Lower lobe of right lung (tissue), 2 donors: ENCODE measurements at places on chromosomes 1 and 21. TPM values are rescaled to one million over a fixed set of nuclear protein-coding genes. Genes with fewer than 3 reads are reported as not detected.

- no peak for DNase-seq
- H3K36me3 ChIP-seq, result no peaks in the 10 kb centered on the region
- H3K27ac ChIP-seq, result no peak overlapping the region
- no peaks in the 10 kb centered on the region for H3K4me1 ChIP-seq
- H3K27me3 ChIP-seq, result no peaks in the 10 kb centered on the region
- no peak overlapping the region for H3K4me3 ChIP-seq
Measured at GRCh38 chr1:165531021-165531420, 12.8 kb upstream of the LRRC52 start.

DNA sequence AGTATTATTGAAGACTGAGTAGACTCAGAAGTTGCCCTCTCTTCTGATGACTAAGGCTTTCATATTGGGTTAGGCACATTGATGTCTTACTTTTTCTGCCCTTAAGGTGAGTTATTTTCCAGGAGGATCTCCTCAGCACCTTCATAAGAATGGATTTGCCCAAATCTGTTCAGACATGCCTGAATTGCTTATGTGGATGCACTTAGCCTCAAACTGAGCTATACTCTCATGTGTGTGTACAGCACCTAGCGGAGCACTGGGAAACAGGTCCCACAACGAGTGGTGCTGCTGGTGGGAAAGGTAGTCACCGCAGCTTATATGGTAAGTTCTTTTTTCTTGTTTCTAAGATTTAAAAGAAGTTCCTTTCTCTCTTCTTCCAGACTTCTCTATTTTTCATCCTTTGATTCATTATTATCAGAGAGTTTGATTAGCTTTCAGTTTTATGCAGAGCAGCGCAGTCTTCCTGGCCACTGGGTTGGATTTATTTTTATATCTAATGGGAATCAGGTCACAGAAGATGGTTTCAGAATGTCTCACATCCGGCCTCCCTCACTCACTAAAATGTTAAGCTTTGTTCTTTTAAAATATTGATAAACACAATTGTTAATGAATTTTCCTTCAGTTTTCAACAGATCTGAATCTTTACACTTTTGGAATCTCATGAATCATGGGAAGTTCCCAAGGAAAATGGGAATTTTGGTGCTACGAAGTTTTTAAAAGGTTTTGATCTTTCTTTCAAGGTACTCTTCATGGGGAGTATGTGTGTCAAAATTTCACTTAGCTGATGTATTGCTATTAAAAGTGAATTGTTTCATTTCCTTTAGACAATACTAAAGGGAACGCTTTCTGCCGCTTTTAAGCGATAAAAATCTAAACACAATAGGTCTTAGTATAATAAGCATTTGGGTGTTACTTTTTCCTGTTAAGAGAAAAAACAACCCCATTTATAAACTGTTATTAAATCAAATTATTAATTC is 58.5 kb downstream of the EXTL2 start:
- DNase-seq, result no peak
- no peaks in the 10 kb centered on the region for H3K27me3 ChIP-seq
- no peaks in the 10 kb centered on the region for H3K36me3 ChIP-seq
- H3K4me1 ChIP-seq, result no peaks in the 10 kb centered on the region
- no peak overlapping the region for H3K27ac ChIP-seq

GRCh38 chr1:84060781-84061180 is 61.8 kb upstream of the TTLL7 start:
- H3K27ac ChIP-seq, result no peak overlapping the region
- H3K4me1 ChIP-seq, result no peaks in the 10 kb centered on the region
- H3K4me3 ChIP-seq, result no peak overlapping the region
- DNase-seq, result no peak
- no peaks in the 10 kb centered on the region for H3K36me3 ChIP-seq
- no peaks in the 10 kb centered on the region for H3K27me3 ChIP-seq

- H3K36me3 ChIP-seq, result no peaks in the 10 kb centered on the region
- DNase-seq, result no peak
- H3K27ac ChIP-seq, result no peak overlapping the region
Measured at GRCh38 chr1:167878372-167879160, 35.4 kb downstream of the ADCY10 start.

DNA sequence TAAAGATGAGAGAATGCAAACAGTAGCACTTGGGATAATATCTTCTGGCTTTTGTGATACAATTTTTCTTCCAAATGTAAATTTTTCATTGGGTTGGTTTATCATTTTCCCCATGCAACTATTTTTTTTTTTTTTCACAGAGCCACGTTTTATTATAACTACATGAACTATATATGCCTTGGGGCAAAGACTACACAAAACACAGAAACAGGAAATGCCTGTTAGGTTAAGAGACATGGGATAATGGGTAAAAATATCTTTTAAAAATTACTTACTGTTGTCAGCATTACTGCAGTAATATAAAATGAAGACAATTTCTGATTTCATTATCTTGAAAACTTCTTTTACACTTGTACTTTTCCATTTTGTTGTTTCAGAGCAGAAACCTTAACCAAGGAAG is 74.6 kb downstream of the DISP1 start:
- peaks cover 15% of the 10 kb centered on the region for H3K4me1 ChIP-seq
- DNase-seq, result no peak
- H3K27ac ChIP-seq, result no peak overlapping the region
- no peaks in the 10 kb centered on the region for H3K36me3 ChIP-seq

DNA sequence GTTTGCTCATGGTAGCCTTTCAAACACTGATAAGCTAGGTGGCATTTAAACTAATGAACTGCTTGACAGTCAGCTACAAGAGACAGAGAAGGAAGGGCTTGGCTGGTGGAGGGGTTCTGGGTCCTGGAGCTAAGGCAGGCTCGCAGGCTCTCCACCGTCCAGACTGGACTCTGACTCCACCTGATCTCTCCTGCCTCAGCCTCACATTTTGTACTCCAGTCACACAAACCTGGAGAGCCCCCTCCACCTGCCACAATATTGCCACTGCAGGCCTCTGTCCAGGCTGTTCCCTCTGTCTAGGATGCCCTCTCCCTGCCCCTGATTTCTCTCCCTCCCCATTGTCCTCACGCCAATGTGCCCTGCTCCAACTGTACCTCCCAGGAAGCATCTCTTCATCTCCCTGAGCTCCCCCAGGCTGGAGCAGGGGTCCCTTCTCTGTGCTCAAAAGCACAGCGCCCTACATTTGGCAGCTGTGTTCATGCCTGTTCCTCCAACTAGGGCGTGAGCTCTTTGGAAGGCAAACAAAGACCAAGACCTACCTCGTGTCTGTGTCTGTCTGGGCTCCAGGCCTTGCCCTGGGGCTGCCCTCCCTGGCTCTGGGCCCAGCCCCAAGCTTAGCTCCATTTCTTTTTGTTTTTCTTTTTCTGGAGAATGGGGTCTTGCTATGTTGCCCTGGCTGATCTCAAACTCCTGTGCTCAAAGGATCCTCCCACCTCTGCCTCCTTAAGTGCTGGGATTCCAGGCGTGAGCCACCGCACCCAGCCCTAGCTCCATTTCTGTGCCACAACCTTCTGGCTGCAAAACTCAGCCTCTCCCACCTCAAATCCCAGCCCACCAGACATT is 2.9 kb downstream of the TIE1 start:
- DNase-seq, result peak; percentile 21
- H3K36me3 ChIP-seq, result peaks cover 8% of the 10 kb centered on the region
- H3K4me1 ChIP-seq, result peaks cover 51% of the 10 kb centered on the region
- no peaks in the 10 kb centered on the region for H3K27me3 ChIP-seq

DNA sequence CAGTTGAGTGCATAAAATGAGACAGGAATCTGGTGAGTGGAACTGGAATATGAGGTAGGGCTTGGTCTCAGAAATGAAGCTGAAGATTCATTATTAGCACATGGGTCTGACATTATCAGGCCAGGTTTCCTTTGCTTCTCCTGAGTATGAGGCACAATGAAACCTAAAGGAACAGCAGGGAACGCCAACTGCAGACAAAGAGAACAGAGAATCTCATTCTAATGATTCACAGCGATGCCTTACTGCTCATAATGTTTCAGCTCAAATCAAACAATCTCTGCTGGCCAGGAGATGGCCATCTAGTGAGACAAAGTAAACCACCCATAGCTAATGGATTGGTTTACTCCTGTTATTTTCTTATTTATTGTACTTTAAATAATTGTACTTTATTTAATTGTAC is 133.5 kb downstream of the C1orf21 start:
- no peak overlapping the region for H3K27ac ChIP-seq
- no peaks in the 10 kb centered on the region for H3K36me3 ChIP-seq
- H3K27me3 ChIP-seq, result no peaks in the 10 kb centered on the region
- H3K4me1 ChIP-seq, result peaks cover 16% of the 10 kb centered on the region
- no peak for DNase-seq

DNA sequence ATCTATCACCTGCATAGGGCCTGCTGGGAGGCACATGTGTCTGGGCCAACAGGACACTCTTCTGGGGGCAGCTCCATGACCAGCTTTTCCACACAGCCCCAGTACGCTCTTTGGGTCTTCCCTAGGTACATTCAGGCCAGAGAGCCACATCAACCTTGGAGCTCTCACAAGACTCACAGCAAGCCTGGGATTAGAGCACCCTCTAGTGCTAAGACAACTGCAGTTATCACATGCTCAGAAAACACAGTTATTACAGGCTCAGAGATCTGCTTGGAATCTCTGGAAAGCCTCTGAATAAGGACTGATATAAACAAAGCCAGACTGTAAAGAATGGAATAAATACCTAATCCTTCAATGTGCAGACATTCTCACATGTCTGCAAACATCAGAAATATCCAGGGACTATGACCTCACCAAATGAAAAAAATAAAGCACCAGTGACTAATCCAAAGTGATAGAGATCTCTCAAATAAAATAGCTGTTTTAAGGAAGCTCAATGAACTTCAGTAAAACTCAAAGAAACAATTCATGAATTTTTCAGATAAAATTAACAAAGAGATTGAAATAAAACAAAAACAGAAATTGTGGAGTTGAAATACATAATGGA is 563.9 kb upstream of the NR5A2 start:
- no peak overlapping the region for H3K27ac ChIP-seq
- no peaks in the 10 kb centered on the region for H3K27me3 ChIP-seq
- H3K4me3 ChIP-seq, result no peak overlapping the region
- H3K36me3 ChIP-seq, result no peaks in the 10 kb centered on the region
- no peak for DNase-seq

DNA sequence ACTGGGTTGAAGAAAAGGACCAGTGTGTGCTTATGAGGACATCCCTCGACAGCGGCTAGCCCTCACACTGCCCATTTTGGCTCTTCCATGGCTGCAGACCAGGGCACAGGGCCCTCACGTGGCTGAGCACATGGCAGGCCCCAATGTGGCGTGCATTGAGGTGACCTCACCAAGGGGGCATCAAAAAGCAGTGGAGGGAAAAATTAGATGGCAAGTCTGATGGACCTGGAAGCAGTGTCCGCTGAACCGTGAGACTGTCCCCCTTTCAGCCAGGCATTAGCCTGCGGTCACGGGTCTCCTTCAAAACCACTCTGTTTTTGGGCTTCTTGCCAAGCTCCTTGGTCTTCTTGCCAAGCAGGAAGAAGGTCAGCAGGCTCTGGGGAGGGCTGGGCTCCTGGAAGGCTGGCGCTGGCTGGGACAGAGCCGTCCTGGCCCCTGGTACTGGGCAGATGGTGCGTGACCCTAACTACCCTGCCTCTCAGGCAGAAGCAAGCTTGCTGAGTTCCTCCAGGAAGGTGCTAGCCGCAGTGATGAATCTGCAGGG is 30.8 kb downstream of the TRIM67 start:
- no peaks in the 10 kb centered on the region for H3K36me3 ChIP-seq
- H3K4me1 ChIP-seq, result peaks cover 9% of the 10 kb centered on the region
- peak; percentile 67 for DNase-seq

DNA sequence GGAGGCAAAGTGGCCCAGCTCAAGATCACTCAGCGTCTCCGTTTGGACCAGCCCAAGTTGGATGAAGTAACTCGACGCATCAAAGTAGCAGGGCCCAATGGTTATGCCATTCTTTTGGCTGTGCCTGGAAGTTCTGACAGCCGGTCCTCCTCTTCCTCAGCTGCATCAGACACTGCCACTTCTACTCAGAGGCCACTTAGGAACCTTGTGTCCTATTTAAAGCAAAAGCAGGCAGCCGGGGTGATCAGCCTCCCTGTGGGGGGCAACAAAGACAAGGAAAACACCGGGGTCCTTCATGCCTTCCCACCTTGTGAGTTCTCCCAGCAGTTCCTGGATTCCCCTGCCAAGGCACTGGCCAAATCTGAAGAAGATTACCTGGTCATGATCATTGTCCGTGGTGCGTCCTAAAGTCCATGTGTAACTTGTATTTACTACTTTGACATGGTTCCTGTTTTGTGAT is 2.7 kb downstream of the RBM15 start:
- H3K4me3 ChIP-seq, result peak overlapping the region; percentile 10
- H3K36me3 ChIP-seq, result peaks cover 56% of the 10 kb centered on the region
- H3K27me3 ChIP-seq, result no peaks in the 10 kb centered on the region
- H3K4me1 ChIP-seq, result peaks cover 74% of the 10 kb centered on the region

DNA sequence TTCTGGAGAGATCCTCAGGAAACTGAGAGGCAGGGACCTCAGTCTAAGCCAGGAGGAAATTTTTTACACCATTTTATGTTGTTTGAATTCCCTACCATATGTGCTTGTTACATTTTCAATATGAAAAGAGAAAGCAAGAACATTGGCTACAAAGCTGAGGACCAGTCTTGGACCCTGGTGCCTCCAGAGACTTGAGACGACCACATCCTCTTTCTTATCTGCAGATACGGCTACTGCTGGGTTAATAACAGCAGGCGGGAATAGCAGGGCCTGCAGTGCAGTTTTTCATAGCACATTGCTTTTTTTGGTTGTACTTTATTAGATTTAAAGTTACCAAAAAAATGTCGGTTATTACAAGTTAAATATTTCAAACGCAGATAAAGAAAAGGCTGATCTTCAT is 3.9 kb downstream of the KDM4A start:
- H3K27ac ChIP-seq, result no peak overlapping the region
- no peaks in the 10 kb centered on the region for H3K27me3 ChIP-seq
- DNase-seq, result no peak
- no peak overlapping the region for H3K4me3 ChIP-seq

GRCh38 chr1:225653463-225654276 is 747 bp upstream of the ENAH start:
- peak; percentile 69 for DNase-seq
- peak overlapping the region; percentile 91 for H3K27ac ChIP-seq
- H3K4me3 ChIP-seq, result peak overlapping the region; percentile 82
- H3K27me3 ChIP-seq, result no peaks in the 10 kb centered on the region
- peaks cover 31% of the 10 kb centered on the region for H3K4me1 ChIP-seq
- H3K36me3 ChIP-seq, result no peaks in the 10 kb centered on the region

Gene RPS6KA1
- 140 TPM for total RNA-seq

Gene NOS1AP
- 3.6 TPM for total RNA-seq

Gene FMOD
- 28.9 TPM for total RNA-seq

Gene UTS2
- not detected for total RNA-seq

Gene LCE1D
- total RNA-seq, result not detected

Gene TRABD2B
- total RNA-seq, result 1.8 TPM

Gene OR6K3
- 2.2 TPM for total RNA-seq

Gene CD52
- total RNA-seq, result 541 TPM

Gene CD160
- total RNA-seq, result 1.1 TPM
